ENCODE measurements at places on chromosomes 2 and 18. TPM values are rescaled to one million over a fixed set of nuclear protein-coding genes. Genes with fewer than 3 reads are reported as not detected.

- no peak overlapping the region for H3K27ac ChIP-seq
- H3K27me3 ChIP-seq, result no peaks in the 10 kb centered on the region
- no peak for DNase-seq
- no peak overlapping the region for H3K4me3 ChIP-seq
- no peaks in the 10 kb centered on the region for H3K4me1 ChIP-seq
Observed at GRCh38 chr2:103335403-103335802, 573.6 kb downstream of the TMEM182 start.

GRCh38 chr2:58215429-58215828, 25.7 kb downstream of the FANCL start:
- H3K27me3 ChIP-seq, result no peaks in the 10 kb centered on the region
- DNase-seq, result no peak
- no peaks in the 10 kb centered on the region for H3K4me1 ChIP-seq
- no peak overlapping the region for H3K4me3 ChIP-seq

DNA sequence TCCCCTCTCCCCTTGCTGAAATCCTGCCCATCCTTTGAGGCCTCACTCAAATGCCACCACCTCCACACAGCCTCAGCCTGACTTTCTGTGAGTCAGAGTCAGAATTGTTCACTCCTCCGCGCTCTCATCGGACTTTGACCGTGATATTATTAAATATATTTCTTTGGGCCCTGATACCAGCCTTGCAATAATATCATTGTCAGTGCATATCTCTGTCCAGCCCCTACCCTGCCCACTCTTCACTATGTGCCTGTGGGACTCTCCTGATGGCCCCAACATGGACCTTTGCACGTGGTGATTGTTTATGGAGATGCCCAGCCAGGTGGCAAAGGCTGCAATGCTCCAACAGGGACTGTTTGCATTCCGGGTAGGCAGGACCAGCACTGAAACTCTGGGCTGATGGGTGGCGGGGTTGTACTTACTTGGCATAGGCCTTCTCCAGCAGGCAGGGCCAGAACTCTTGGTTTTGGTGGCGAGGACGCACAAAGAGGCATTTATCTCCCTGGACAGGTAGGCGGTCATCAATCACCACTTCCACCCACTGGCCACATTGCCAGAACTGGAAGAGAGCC, 37.3 kb downstream of the CAPN13 start:
- no peaks in the 10 kb centered on the region for H3K36me3 ChIP-seq
- DNase-seq, result no peak
- H3K4me3 ChIP-seq, result no peak overlapping the region
- peaks cover 5% of the 10 kb centered on the region for H3K4me1 ChIP-seq
- no peak overlapping the region for H3K27ac ChIP-seq

LYPD6 gene
- total RNA-seq, result not detected

- H3K27me3 ChIP-seq, result no peaks in the 10 kb centered on the region
- no peaks in the 10 kb centered on the region for H3K36me3 ChIP-seq
- no peaks in the 10 kb centered on the region for H3K4me1 ChIP-seq
Observed at GRCh38 chr2:211162911-211163310, 606.5 kb downstream of the CPS1 start.

CD226 gene
- 24.6 TPM for total RNA-seq

DNA sequence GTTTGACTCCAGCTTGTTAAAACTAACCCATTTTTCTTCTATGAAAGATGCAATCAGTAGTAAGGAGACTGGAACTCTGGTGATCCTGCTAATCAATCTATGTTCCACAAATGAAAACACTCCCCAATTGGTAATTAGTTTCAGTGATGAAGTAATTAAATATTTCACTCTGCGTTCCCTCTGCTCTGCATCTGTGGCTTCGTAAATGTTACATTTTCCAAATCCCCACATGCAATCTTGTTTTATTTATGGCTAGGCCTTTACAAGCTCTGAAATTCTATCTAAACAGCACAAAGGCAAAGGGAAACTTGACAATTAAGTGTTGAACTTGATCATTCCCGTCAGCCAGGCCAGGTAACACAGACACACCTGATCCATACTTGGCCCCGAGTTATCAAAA, 231.4 kb upstream of the OSR1 start:
- no peak for DNase-seq
- no peaks in the 10 kb centered on the region for H3K36me3 ChIP-seq
- H3K4me3 ChIP-seq, result no peak overlapping the region
- no peak overlapping the region for H3K27ac ChIP-seq
- H3K27me3 ChIP-seq, result no peaks in the 10 kb centered on the region

FBXO41 gene
- 26.5 TPM for total RNA-seq

DNA sequence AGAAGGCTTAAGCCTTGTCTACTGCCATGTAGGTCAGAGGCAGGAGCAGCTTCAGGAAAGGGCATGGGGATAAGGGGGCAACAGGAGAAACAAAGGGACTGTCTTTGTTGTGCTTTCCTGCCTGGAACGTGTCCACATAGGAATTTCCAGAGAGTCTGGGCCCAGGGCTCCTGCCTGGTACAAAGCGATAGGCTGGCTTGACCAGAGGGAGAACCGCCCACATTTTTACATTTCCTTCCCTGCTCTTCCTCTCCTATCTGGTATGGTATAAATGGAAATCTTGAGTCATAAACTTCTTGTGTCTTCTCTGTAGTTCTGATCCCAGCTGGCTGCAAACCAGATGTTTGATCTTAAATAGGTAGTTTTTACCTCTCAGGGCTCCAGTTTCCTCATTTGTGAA, 414.8 kb downstream of the HRH4 start:
- DNase-seq, result no peak
- no peak overlapping the region for H3K4me3 ChIP-seq
- H3K27me3 ChIP-seq, result peaks cover 3% of the 10 kb centered on the region
- H3K4me1 ChIP-seq, result no peaks in the 10 kb centered on the region
- H3K27ac ChIP-seq, result no peak overlapping the region

ZEB2 gene
- 8.2 TPM for total RNA-seq

- H3K36me3 ChIP-seq, result no peaks in the 10 kb centered on the region
- H3K4me3 ChIP-seq, result no peak overlapping the region
- H3K4me1 ChIP-seq, result peaks cover 5% of the 10 kb centered on the region
- H3K27me3 ChIP-seq, result peaks cover 10% of the 10 kb centered on the region
- no peak for DNase-seq
Observed at GRCh38 chr18:37537868-37538525, 27.6 kb downstream of the CELF4 start.

DNA sequence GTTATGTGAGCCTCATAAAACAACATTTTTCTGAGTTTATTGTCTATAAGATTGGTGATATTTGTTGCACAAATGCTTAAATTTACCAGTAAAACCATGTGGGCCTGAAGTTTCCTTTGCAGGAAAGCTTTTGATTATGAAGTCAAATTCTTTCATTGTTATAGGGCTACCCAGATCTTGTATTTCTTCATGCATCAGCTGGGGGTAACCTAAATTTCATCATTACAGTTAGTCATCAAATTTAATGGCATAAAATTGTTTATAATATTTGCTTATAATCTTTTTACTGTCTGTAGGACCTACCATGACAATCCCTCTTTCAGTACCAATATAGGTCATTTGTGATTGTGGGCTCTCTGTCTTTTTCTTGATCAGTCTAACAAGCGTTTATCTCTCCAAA, 47.8 kb downstream of the SMAD2 start:
- H3K27me3 ChIP-seq, result no peaks in the 10 kb centered on the region
- H3K27ac ChIP-seq, result no peak overlapping the region
- no peak overlapping the region for H3K4me3 ChIP-seq
- peaks cover 40% of the 10 kb centered on the region for H3K4me1 ChIP-seq

APOB gene
- not detected for total RNA-seq

OTOS gene
- not detected for total RNA-seq

MREG gene
- 8.5 TPM for total RNA-seq

- H3K27me3 ChIP-seq, result no peaks in the 10 kb centered on the region
- H3K27ac ChIP-seq, result no peak overlapping the region
- H3K4me1 ChIP-seq, result peaks cover 6% of the 10 kb centered on the region
- peaks cover 58% of the 10 kb centered on the region for H3K36me3 ChIP-seq
- no peak overlapping the region for H3K4me3 ChIP-seq
- DNase-seq, result no peak
Observed at GRCh38 chr2:186516396-186516795, 30.3 kb downstream of the ZC3H15 start.

GRCh38 chr18:61173554-61173953, 159.7 kb upstream of the CDH20 start:
- H3K4me3 ChIP-seq, result no peak overlapping the region
- DNase-seq, result no peak
- H3K27me3 ChIP-seq, result no peaks in the 10 kb centered on the region
- H3K27ac ChIP-seq, result no peak overlapping the region

GRCh38 chr18:31057051-31057450, 14.5 kb upstream of the DSC3 start:
- no peaks in the 10 kb centered on the region for H3K4me1 ChIP-seq
- H3K36me3 ChIP-seq, result peaks cover 4% of the 10 kb centered on the region
- no peak for DNase-seq

GRCh38 chr2:25497918-25498407, 156.2 kb upstream of the DNMT3A start:
- no peak overlapping the region for H3K4me3 ChIP-seq
- H3K27me3 ChIP-seq, result no peaks in the 10 kb centered on the region
- peaks cover 30% of the 10 kb centered on the region for H3K36me3 ChIP-seq
- no peak for DNase-seq
- H3K4me1 ChIP-seq, result no peaks in the 10 kb centered on the region

DNA sequence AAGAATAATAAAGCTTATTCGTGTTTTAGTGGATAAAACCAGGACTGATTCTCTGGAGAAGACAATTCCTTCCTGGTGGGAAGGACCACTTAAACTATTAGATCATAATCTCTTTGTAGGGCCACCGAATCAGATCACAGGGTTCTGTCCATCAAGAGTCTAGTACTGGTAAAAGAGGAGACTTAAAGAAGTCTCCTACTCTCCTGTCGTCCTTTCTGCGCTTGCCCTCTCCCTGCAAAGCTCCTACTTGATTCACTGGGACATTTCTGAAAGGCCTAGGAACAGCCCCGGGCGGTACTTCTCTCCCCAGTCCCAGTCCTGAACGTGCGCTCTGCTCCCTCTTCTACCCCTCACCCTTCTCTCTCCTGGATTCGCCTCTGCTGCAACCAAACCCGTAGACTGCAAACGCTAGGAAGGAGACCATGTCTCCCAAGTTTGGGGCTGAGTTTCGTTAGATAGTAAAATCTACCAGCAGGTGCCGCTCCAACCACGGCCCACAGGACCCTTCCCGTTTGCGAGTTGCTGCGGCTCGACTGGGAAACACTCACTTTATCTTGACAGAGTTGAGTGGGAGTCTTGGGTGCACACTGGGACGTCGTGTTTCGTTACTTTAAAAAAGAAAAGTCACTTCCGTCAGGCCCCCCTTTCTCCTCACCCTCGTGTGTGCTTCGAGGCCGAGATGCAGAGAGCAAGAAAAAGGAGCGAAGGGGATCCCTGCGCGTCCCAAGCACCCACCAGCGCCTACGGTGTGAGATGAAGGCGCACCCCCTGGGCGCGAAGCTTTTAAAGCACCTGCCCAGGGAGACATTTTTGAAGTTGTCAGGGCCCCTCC, 923 bp downstream of the FIGLA start:
- H3K27me3 ChIP-seq, result peaks cover 47% of the 10 kb centered on the region
- H3K27ac ChIP-seq, result no peak overlapping the region
- peaks cover 24% of the 10 kb centered on the region for H3K4me1 ChIP-seq
- peak overlapping the region; percentile 86 for H3K4me3 ChIP-seq

GRCh38 chr2:200585730-200586643, at the start of gene AOX1:
TSS of gene AOX1 (plus strand) at chr2:200586014. CDS start at chr2:200586109, 95 bp downstream.
- DNase-seq, result peak; percentile 24
- peaks cover 20% of the 10 kb centered on the region for H3K4me1 ChIP-seq
- H3K36me3 ChIP-seq, result no peaks in the 10 kb centered on the region
- peak within 1 kb of the TSS; percentile 86 for H3K4me3 ChIP-seq
- peaks cover 11% of the 10 kb centered on the region for H3K27me3 ChIP-seq

DNA sequence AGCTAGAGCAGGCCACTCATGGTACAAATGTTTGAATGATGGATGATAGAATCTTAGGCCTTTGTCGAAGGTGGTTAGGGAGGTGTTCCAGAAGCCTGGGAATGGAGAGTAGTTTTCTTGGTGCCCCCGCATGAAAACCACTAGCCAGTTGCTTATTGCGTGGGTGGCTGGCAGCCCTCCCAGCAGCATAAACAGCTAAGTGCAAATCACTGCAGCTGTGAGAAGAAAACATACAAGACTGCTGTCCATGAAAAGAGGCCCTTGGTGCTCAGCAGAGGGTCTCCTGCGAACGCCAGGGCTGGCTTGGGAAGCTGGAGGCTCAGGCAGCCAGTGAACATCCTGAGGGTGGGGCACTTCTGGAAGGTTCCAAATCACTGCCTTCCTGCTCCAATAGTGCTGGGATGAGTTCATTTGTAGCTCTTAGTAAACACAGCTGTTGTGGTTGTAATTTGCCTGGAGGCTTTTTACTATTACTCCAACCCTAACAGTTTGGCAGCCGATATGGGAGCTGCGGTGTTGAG, 118.8 kb downstream of the MGAT5 start:
- H3K36me3 ChIP-seq, result peaks cover 42% of the 10 kb centered on the region
- H3K4me1 ChIP-seq, result peaks cover 14% of the 10 kb centered on the region
- no peaks in the 10 kb centered on the region for H3K27me3 ChIP-seq
- no peak overlapping the region for H3K4me3 ChIP-seq
- no peak for DNase-seq
- peak overlapping the region; percentile 63 for H3K27ac ChIP-seq

- H3K4me1 ChIP-seq, result no peaks in the 10 kb centered on the region
- H3K27ac ChIP-seq, result no peak overlapping the region
- H3K36me3 ChIP-seq, result no peaks in the 10 kb centered on the region
- DNase-seq, result no peak
Observed at GRCh38 chr2:161120775-161121174, 39.5 kb upstream of the TANK start.

DNA sequence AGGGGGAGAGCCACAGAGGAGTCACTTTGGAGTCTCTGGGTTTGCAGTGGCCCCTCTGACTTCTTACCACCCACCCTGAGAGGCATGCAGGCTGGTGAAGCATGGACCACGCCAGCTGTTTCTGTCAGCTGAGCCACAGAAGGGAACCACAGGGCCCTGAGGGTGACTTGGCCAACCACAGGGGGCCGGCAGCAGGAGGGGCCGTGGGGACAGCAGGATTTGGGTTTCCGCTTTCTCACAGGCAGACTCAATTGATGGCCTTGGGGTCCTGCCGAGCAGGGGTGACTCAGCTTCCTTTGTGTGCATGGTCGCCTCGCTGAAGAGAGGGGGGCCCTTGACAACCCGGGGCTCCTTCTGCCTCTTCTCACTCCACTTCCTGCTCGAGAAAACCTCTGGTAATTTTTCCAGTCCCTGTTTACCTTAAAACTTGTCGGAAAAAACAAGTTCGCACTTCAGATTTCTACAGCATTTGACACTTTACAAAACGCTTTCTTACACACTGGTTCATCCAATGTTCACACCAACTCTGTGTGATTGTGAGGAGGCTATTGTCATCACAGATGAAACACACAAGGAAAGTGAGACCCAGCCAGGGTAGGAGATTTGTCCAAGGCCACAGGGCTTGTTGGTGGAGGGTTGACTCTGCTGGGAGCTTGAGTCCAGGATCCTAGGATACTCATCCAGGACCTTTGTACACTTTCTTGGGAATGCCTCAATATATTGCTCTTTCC, 311.2 kb downstream of the LPIN1 start:
- no peaks in the 10 kb centered on the region for H3K36me3 ChIP-seq
- peaks cover 37% of the 10 kb centered on the region for H3K4me1 ChIP-seq
- H3K27ac ChIP-seq, result no peak overlapping the region
- H3K27me3 ChIP-seq, result no peaks in the 10 kb centered on the region
- no peak for DNase-seq

GRCh38 chr2:162477011-162477410, 133.1 kb downstream of the GCA start:
- H3K4me1 ChIP-seq, result no peaks in the 10 kb centered on the region
- DNase-seq, result no peak
- H3K27ac ChIP-seq, result no peak overlapping the region
- no peaks in the 10 kb centered on the region for H3K36me3 ChIP-seq
- no peaks in the 10 kb centered on the region for H3K27me3 ChIP-seq

All from naive thymus-derived CD8-positive, alpha-beta T cell (primary cell).